Uterus (tissue), 4 donors: ENCODE measurements at places on chromosomes 6 and 20. TPM values are rescaled to one million over a fixed set of nuclear protein-coding genes. Genes with fewer than 3 reads are reported as not detected.
A peak's percentile ranks its signal among the peaks of the same experiment; 100 is the strongest.

DNA sequence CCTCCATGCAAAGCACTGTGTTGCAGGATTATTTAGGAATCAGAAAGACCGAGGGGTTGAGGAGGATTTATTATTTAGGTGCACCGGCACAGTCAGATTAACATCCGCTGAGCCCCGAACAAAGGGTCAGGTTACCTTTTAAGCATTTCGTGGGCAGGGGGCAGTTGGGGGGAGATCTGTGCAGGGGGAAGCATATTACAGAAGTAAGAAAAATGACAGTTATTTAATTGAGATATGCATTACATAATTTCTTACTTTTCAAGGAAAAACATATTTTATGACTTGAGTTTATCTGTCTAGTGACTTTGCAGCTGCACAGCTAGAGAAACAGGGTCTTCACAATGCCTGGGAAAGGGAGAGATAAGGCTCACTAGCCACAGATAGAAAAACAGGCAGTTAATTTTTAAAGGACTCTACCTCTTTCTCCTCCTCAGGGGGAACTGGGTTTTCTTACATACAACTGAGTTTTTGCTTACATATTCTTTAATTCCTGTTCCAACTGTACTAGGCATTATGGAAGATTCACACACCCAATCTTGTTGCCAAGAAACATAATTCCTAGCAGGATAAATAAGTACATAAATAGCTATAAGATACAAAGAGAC is 1.7 kb upstream of the HINT3 start:
- no peak overlapping the region for H3K4me3 ChIP-seq
- H3K27ac ChIP-seq = no peak overlapping the region
- H3K36me3 ChIP-seq = no peaks in the 10 kb centered on the region
- no peak for DNase-seq
- H3K4me1 ChIP-seq = no peaks in the 10 kb centered on the region

DNA sequence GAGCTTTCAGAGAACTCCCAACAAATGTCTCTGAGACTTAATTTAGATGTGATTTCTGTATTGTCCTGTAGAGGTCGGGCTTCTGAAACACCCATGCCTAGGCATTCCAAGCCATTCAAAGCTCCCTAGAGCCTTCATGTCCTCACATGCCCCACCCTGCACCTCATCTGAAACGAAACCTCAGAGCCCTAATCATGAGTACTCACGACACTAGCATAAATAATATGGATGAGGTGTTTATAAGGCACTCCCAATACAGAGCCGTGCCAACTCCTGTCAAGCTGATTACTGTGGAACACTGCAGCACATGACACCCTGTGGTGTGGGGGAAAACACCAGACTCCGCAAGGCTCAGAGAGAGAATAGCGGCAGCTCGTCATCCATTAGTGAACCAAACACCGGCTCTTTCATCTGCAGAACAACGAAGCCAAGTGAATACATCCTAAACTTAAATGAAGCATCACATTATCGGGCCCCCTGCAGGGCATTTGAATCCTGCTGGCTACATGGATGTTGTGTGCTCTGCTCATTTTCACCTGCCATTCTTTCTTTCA is 83.8 kb downstream of the FNDC1 start:
- no peak overlapping the region for H3K4me3 ChIP-seq
- H3K36me3 ChIP-seq = no peaks in the 10 kb centered on the region
- DNase-seq = no peak
- no peaks in the 10 kb centered on the region for H3K4me1 ChIP-seq

GRCh38 chr6:161963634-161964234 is 689.9 kb upstream of the AGPAT4 start:
- H3K27me3 ChIP-seq = no peaks in the 10 kb centered on the region
- DNase-seq = no peak
- H3K4me3 ChIP-seq = no peak overlapping the region
- no peaks in the 10 kb centered on the region for H3K36me3 ChIP-seq

DNA sequence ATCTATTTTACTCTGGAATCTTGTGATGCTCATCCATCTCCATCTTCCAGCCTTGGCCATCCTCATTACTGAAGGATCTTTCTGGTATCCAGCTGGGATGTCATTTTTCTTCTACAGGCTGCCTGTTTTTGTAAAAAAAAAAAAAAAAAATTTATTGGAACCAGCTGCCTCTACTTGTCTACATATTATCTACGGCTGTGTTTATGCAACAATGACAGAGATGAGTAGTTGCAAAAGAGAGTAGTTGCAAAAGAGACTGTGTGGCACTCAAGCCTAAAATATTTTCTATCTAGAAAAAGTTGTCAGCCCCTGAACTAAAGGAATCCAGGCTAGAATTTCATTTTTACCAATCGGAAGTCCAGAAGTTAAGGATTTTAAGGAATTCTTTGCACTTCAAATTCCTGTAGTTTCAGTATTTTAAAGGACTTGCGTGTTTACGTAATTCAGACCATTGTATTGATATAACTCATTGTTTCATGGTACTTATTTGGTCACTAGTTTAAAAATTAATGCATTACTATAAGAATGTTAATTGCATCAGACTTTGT is 38.6 kb upstream of the PLCG1 start:
- H3K27ac ChIP-seq = no peak overlapping the region
- no peak overlapping the region for H3K4me3 ChIP-seq
- DNase-seq = no peak
- no peaks in the 10 kb centered on the region for H3K36me3 ChIP-seq

GRCh38 chr6:40322336-40322735 is 264.8 kb downstream of the LRFN2 start:
- H3K4me3 ChIP-seq = no peak overlapping the region
- no peak for DNase-seq
- no peaks in the 10 kb centered on the region for H3K36me3 ChIP-seq
- H3K27me3 ChIP-seq = no peaks in the 10 kb centered on the region
- no peaks in the 10 kb centered on the region for H3K4me1 ChIP-seq

DNA sequence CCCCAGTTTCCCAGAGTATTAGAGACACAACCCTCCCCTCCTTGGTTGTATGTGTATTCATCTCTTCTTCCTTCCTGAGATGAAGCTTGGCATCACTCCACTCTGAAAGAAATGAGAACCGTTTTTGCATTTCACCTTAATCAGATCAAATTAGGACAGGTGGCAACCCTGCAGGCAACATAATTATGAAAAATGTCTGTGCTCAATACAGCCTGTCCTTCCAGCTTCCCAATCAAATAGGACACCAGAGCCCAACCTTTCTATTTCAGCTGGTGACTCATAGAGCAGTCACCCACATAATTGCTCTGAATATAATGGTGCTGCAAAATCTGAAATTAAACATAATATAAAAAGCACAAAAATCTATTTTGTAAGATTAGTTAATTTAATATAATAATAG is 310.2 kb upstream of the AGPAT4 start:
- no peak overlapping the region for H3K4me3 ChIP-seq
- no peak overlapping the region for H3K27ac ChIP-seq
- no peaks in the 10 kb centered on the region for H3K36me3 ChIP-seq
- no peaks in the 10 kb centered on the region for H3K4me1 ChIP-seq

GRCh38 chr6:152206072-152206818 is 398.8 kb downstream of the ESR1 start:
- peak; percentile 72 for DNase-seq
- H3K27ac ChIP-seq = peak overlapping the region; percentile 80
- no peaks in the 10 kb centered on the region for H3K4me1 ChIP-seq
- H3K27me3 ChIP-seq = no peaks in the 10 kb centered on the region
- no peak overlapping the region for H3K4me3 ChIP-seq
- no peaks in the 10 kb centered on the region for H3K36me3 ChIP-seq

- no peaks in the 10 kb centered on the region for H3K36me3 ChIP-seq
- H3K27ac ChIP-seq = no peak overlapping the region
- H3K4me1 ChIP-seq = peaks cover 7% of the 10 kb centered on the region
- DNase-seq = no peak
Observed at GRCh38 chr6:7112741-7113313, 5.1 kb downstream of the RREB1 start.

- H3K36me3 ChIP-seq = no peaks in the 10 kb centered on the region
- H3K27ac ChIP-seq = no peak overlapping the region
- no peak for DNase-seq
- no peak overlapping the region for H3K4me3 ChIP-seq
Observed at GRCh38 chr20:60024245-60024644, 66.0 kb downstream of the CDH26 start.

DNA sequence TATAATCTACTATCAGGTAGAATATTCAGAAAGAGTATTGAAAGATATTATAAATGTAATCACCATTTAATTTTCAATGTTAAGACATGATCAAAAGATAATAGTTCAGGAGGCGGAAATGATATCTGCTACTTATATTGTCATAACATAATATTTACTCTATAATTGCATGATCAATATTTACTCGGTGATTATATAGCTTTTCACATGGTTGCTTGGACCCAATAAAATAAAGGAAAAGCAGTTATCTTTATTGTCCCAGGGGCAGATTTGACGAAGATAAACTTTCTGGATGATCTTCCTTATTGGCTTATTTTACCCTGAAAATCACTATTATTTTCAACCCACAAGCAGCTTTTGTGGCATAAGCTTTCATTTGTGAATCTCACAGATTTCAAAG is 350.4 kb downstream of the HACE1 start:
- no peak overlapping the region for H3K4me3 ChIP-seq
- no peak for DNase-seq
- H3K4me1 ChIP-seq = no peaks in the 10 kb centered on the region
- H3K36me3 ChIP-seq = no peaks in the 10 kb centered on the region
- no peak overlapping the region for H3K27ac ChIP-seq
- H3K27me3 ChIP-seq = no peaks in the 10 kb centered on the region

DNA sequence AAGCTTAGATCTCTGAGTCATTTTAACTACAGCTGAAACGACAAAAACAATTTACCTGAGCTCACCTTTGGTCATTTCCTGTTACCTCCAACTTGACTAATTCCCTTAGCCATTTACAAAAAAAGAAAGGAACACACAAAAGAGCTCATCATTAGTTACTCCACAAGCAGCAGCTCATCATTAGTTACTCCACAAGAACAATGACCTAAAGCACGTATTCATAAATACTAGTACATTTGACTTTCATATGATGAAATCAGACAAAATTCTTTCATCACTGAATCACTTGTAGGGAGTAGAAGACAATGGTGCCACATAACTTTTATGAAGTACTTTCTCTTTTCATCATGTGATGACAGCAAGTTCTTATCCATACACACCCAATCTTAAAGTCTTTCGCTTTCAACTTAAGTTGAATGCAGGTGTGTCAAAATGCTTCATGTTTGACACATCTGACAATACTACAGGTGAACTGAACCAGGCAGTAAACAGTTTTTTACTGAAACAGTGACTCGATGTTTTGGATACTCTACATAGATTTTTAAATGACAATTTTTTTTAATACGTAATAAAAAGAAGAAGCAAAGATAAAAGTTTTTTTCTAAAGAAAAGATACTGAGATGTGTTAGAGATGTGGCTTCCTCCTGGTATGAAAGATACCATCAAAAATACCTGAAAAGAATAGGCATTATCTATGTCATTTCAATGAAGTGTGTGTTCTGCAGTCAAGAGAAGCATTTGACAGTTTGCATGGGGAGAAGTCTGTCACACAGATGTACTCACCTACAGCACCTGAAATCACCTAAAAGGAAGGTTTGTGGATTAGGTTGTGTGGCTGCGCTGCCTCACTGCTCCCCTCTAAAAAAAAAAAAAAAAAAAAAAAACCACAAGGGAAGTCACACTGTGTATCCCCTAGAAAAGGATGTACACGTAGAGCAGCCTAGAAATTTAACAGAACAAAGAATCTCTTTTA is 109.1 kb downstream of the PRDM1 start:
- no peaks in the 10 kb centered on the region for H3K36me3 ChIP-seq
- no peaks in the 10 kb centered on the region for H3K4me1 ChIP-seq
- no peak overlapping the region for H3K27ac ChIP-seq
- no peaks in the 10 kb centered on the region for H3K27me3 ChIP-seq
- DNase-seq = no peak
- no peak overlapping the region for H3K4me3 ChIP-seq

- no peaks in the 10 kb centered on the region for H3K27me3 ChIP-seq
- peak overlapping the region; percentile 45 for H3K27ac ChIP-seq
- H3K4me1 ChIP-seq = no peaks in the 10 kb centered on the region
- DNase-seq = no peak
Observed at GRCh38 chr6:3758842-3759144, 7.3 kb upstream of the PXDC1 start.

DNA sequence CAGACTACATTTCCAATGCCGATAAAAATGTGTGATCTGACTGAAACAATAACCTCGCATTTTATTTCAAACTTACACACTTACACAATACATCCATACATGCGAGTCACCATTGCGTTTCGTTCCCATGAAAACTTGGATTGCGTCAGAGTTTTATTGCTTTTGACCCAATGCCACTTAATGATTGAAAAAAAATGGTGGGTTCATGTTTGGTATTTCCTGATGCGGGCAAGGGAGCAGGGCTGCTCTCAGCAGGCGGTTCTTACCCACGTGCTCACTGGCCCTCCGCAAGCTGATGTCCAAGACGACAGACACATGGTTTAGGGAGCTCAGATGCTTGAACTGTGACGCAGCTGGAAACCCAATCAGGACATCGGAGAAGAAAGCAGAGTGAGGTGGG is 281.0 kb upstream of the SULF2 start:
- H3K4me3 ChIP-seq = no peak overlapping the region
- no peak overlapping the region for H3K27ac ChIP-seq
- no peaks in the 10 kb centered on the region for H3K27me3 ChIP-seq
- no peaks in the 10 kb centered on the region for H3K4me1 ChIP-seq
- DNase-seq = no peak
- no peaks in the 10 kb centered on the region for H3K36me3 ChIP-seq

Gene MOG
- total RNA-seq = not detected

Gene IL20RA
- total RNA-seq = 5.2 TPM

Gene NNAT
- 10.5 TPM for total RNA-seq

Gene MMP24
- total RNA-seq = 2.3 TPM

Gene COL10A1
- not detected for total RNA-seq

Gene SRC
- total RNA-seq = 110 TPM
